Upper lobe of right lung (tissue), 1 donor: ENCODE measurements at places on chromosomes 7 and 10. TPM values are rescaled to one million over a fixed set of nuclear protein-coding genes. Genes with fewer than 3 reads are reported as not detected.

- no peak for DNase-seq
- no peaks in the 10 kb centered on the region for H3K36me3 ChIP-seq
- no peak overlapping the region for H3K27ac ChIP-seq
- H3K27me3 ChIP-seq, result no peaks in the 10 kb centered on the region
Measured at GRCh38 chr10:119620241-119621077, 23.7 kb upstream of the TIAL1 start.

DNA sequence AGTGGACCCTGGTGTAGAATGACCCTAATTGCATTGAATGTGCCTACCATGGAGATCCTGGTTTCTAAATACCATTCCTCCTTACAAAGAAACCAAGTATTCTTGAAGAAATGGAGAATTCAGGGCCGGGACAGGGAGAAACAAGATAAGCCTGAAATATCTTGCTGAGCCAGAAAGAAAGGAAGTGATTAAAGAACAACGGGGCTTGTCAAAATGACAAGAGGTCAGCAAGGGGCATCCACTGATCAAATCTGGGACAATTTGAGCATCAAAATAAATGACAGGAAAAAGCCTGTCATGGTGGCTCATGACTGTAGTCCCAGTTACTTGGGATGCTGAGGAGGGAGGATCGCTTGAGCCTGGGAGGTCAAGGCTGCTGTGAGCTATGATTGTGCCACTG lies 8.1 kb downstream of the ABHD11 start:
- H3K27ac ChIP-seq, result no peak overlapping the region
- no peak overlapping the region for H3K4me3 ChIP-seq
- H3K27me3 ChIP-seq, result peaks cover 7% of the 10 kb centered on the region
- DNase-seq, result no peak
- no peaks in the 10 kb centered on the region for H3K4me1 ChIP-seq
- no peaks in the 10 kb centered on the region for H3K36me3 ChIP-seq

DNA sequence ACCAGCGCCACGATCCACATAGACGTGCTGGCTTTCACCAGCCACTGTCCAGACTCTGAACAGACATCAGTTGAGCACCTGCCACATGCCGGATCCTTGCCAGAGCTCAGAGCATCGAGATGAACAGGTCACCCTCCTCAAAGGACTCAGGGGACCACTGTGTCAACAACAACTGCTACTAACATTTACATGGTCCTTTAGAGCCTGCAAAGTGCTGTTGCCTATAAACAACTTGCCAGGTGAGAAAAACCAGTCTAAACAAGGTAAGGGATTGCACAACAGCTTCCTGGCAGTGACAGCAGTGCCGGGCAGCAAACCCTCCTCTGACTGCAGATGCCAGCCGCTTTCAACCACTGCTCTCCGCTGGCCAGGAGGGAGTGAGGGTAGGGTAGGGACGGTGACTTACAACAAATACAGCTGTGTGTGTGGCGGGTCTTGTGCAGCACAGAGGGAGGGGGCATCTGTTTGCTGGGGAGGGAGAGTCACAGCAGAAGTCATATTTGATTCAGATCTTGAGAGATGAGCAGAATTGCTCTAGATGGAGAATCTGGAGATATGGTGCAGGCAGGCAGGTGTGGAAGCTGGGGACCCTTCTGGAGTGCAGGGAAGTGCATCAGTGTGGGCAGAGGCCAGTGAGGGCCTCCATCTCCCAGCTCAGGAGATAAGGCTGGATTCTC lies 32.8 kb upstream of the RHEB start:
- peaks cover 4% of the 10 kb centered on the region for H3K4me1 ChIP-seq
- H3K4me3 ChIP-seq, result no peak overlapping the region
- no peaks in the 10 kb centered on the region for H3K27me3 ChIP-seq
- peaks cover 13% of the 10 kb centered on the region for H3K36me3 ChIP-seq
- H3K27ac ChIP-seq, result peak overlapping the region; percentile 24
- DNase-seq, result peak; percentile 84

GRCh38 chr7:143980746-143981510 lies 19.2 kb upstream of the OR6B1 start:
- H3K27me3 ChIP-seq, result no peaks in the 10 kb centered on the region
- no peaks in the 10 kb centered on the region for H3K4me1 ChIP-seq
- H3K36me3 ChIP-seq, result no peaks in the 10 kb centered on the region
- H3K27ac ChIP-seq, result no peak overlapping the region

GRCh38 chr7:107108793-107109371 lies 59.9 kb upstream of the HBP1 start:
- H3K4me3 ChIP-seq, result no peak overlapping the region
- no peaks in the 10 kb centered on the region for H3K27me3 ChIP-seq
- H3K27ac ChIP-seq, result no peak overlapping the region
- no peak for DNase-seq
- H3K36me3 ChIP-seq, result no peaks in the 10 kb centered on the region

DNA sequence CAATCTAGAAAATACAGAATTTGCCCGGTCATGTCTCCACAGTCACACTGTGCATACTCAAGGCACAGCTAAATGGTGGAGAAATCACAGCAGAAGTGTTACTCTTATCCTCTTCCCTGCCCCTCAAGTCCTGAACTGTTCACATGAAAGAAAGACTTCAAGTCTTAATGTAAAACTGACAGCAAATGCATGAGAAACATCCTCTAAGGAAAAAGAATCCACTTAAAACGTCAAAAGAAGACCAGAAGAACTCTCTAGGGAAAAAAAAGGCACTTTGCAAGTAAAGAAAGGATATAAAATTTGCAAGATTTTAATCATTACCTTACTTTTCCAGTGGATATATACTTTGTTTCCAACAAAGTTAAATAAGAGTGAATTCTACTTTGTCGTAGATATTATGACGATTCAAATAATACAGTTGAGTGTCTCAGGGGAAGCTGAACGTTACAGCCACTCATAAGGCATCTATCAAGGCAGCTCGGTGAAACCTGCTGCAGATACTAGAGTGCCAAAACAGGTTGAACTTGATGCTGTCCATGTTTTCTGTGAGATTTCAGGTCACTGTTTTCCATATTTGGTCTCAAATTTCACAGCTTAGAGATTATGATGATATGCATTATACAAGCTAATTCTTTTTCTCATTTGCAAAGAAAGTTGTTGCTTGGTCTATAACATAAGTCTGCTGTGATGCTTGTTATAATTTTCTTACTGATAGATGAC lies 155.0 kb downstream of the CTTNBP2 start:
- no peak overlapping the region for H3K27ac ChIP-seq
- H3K36me3 ChIP-seq, result no peaks in the 10 kb centered on the region
- no peaks in the 10 kb centered on the region for H3K4me1 ChIP-seq
- no peak overlapping the region for H3K4me3 ChIP-seq

DNA sequence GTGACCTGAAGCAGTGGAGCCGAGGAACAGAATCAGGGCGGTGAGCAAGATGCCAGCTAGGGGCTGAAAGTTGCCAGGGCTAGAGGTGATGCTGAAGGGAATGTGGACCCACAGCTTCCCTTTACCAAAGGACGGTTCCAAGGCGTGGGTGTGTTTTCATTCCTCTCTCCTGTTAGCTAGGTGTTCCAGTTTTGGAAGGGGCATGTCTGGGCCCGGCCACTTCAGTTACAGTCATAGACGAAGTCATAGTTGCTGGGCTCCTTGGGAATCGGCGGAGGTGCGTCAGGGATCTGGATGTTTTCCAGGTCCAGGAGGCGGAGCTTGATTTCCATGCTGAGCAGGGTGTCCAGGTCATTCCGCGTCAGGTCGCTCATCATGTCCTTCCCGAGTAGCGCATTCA lies 131.0 kb upstream of the AOAH start:
- no peak overlapping the region for H3K27ac ChIP-seq
- no peak for DNase-seq
- H3K4me3 ChIP-seq, result no peak overlapping the region

- no peaks in the 10 kb centered on the region for H3K4me1 ChIP-seq
- DNase-seq, result no peak
- no peak overlapping the region for H3K4me3 ChIP-seq
- no peaks in the 10 kb centered on the region for H3K27me3 ChIP-seq
- no peaks in the 10 kb centered on the region for H3K36me3 ChIP-seq
Measured at GRCh38 chr7:138249975-138250374, 173.7 kb downstream of the AKR1D1 start.

GRCh38 chr10:47290338-47290737 lies 9.7 kb upstream of the GDF10 start:
- no peaks in the 10 kb centered on the region for H3K27me3 ChIP-seq
- DNase-seq, result no peak
- no peaks in the 10 kb centered on the region for H3K4me1 ChIP-seq

GRCh38 chr7:44977959-44978335 lies 868 bp downstream of the MYO1G start:
- H3K4me3 ChIP-seq, result peak overlapping the region; percentile 42
- peak overlapping the region; percentile 20 for H3K27ac ChIP-seq
- peaks cover 34% of the 10 kb centered on the region for H3K4me1 ChIP-seq
- no peaks in the 10 kb centered on the region for H3K27me3 ChIP-seq
- no peak for DNase-seq

The AKR1C3 gene
- 63.6 TPM for total RNA-seq

The RABGEF1 gene
- total RNA-seq, result 23.1 TPM
